NCI-H2171 (cell line): ENCODE measurements at places on chromosomes 1 and 21.

GRCh38 chr1:92877792-92878191 is 46.0 kb downstream of the RPL5 start:
- no peak for DNase-seq

GRCh38 chr1:1153874-1154273 is 19.8 kb upstream of the TTLL10 start:
- no peak for DNase-seq

- DNase-seq = no peak
These were observed 860 bp upstream of the SHCBP1L start for GRCh38 chr1:182953826-182954225.

GRCh38 chr1:45243476-45244343 is 37.3 kb upstream of the ZSWIM5 start:
- no peak for DNase-seq

- DNase-seq = no peak
These were observed 207.1 kb downstream of the HIVEP3 start for GRCh38 chr1:41711581-41711980.

GRCh38 chr1:4058122-4058521 is 158.1 kb upstream of the C1orf174 start:
- DNase-seq = no peak

DNA sequence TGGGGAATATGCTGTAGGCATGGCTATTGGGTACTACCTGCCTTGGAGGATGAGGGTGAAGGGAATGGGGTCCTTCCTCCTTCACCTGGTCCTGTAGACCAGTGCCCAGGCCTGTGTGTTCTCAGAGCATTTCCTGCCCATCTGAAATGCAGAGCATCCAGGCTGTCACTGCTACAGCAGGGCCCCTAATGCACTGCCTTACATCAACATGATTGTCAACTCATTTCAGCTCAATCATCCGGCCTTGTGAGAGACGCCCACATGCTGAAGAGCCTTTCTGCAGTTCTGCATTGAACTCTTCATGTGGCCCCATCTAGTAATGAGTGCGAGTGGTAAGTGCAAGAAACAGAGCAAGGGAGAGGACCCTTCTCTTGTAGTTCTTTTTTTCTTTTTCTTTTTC is 39.8 kb upstream of the SRP9 start:
- DNase-seq = no peak

- DNase-seq = peak; percentile 84
These were observed 1.2 kb upstream of the HIVEP3 start for GRCh38 chr1:41919764-41920397.

DNA sequence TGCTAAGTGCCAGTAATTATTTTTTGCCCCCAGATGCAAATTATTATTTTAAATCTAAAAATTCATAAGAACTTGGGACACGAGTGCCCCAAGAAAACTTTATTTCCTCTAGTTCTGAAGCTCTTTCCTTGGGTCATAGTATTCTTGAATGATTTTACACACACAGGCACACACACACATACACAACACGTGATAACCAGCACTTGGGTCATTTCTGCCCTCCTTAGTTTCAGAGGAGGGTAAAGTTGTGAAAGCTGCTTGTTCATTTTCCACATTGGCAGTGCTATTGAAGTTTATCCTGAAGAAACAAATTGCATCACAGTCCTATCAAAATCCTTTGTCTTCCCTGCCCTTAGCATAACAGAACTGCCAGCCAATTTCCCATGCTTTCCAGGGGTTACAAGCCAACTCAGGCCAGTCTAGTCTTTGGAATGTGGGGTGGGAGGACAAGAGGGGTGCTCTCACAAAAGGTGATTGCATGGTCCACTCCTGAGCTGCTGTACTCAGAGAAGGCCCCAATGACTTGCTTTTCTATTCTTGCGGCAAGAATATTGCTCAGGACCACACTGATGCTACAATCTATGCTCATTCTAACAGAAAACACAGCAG is 98.5 kb upstream of the POGK start:
- no peak for DNase-seq

DNA sequence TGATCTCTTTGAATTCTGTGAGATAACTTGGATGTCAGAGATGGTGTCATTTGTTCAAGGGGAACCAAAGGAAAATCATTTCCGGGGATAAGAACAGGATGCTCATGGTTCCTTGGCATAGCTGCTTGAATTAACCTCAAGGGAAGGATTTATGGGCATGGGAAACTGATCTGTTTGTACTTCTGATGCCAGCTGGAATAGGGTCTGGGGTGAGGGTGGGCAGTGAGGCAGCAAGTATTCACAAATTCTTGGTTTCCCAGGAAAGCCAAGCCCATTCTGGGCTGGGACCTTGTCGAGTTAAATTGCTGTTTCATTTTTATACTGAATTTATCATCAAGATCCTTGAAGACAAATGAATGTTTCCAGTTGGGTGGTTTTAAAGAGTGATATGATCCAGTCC is 14.1 kb downstream of the INTS3 start:
- DNase-seq = no peak

DNA sequence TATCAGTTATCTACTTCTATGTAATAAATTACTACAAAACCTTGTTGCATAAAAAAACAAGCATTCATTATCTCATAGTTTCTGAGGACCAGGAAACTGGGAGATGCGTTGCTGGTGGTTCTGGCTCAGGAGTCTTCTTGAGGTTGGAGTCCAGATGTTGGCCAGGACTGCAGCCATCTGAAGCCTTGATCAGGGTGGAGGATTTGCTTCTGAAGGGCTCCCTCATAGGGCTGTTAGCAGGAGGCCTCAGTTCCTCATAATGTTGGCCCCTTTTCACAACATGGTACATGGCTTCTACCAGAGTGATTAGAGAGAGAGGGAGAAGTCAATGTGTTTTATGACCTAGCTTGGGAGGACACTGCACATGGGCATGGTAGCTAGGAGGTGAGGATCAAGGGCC is 137.4 kb downstream of the CNIH3 start:
- DNase-seq = no peak

DNA sequence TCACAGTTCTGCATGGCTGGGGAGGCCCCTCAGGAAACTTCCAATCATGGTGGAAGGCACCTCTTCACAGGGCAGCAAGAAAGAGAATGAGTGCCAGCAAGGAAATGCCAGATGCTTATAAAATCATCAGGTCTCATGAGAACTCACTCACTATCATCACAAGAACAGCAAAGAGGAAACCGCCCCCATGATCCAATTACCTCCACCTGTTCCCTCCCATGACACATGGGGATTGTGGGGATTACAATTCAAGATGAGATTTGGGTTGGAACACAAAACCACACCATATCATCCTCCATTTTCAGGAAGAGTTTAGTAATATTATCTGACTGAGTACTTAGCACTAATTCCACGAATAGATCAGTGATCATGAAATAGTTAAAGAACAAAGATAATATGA is 244.2 kb downstream of the LMO4 start:
- no peak for DNase-seq

DNA sequence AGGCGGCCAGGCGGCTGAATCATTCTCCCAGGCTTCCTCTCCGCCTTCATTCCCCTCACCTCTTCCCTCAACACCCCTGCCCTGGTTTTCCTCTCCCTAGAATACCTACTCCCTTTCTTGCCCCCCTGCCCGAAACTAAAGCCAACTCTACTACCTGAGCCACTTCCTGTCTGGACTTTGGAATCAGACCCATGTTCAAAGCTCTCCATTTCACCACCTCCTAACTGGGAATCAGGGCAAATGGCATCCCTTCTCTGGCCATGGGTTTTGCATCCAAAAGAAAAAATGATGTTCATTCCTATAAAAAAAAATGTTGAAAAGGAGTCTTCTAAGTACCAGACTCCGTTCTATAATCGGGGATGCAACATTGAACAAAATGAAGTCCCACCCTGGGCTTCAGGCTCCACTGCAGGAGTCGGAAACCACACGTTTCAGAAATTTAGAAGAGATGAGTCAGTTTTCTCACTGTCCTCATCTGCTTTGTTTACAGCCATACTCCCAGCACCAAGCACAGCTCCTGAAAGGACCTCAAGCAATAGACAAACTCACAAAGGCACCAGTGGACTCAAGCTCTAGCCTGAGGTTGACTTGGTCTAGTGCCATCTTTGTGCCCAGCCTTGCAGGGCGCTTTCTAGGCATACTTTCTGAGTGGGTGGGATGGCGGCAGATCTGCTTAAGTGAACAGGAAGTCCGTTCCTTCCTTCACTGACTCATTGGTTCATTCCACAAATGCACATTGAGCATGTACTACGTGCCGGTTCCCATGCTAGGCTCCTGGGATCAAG is 176.2 kb downstream of the IGSF21 start:
- DNase-seq = no peak

DNA sequence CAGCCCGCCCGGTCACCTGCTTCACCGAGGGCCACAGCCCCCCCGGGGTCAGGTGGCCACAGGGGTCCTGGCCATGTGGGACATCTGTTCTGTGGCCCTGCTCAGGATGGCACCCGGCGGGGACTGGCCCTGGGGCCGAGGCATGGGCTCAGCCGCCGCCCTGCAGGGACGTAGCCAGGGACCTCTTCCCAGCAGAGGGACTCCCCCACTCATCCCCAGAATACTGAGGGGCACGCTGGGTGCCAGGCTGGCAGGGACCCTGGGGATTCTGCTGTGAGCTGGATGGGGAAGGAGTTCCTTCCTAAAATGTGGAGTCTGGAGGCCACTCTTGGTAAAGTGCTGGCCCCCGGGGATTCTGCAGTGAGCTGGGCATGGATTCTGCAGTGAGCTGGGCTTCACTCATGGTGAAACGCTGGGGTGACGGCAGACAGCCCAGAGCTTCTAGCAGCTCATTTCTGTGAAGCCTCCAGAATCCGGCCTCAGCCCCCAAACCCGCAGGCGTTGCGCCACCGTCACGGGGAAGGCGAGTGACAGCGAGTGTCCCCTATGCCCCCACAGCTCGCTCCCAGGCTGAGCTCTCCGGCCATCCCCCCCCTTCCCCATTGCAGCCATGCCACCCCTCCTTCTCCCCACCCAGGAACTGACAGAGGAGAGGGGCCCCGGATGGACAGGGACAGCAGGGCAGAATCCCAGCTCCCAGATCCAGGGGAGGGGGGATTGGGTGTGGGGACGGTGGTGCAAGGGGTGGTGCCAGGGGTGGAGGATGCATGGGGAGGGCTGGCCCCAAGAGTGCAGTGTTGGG is 1.4 kb downstream of the ITGB2 start:
- no peak for DNase-seq

- DNase-seq = no peak
These were observed 54.3 kb downstream of the ABL2 start for GRCh38 chr1:179175011-179175841.

DNA sequence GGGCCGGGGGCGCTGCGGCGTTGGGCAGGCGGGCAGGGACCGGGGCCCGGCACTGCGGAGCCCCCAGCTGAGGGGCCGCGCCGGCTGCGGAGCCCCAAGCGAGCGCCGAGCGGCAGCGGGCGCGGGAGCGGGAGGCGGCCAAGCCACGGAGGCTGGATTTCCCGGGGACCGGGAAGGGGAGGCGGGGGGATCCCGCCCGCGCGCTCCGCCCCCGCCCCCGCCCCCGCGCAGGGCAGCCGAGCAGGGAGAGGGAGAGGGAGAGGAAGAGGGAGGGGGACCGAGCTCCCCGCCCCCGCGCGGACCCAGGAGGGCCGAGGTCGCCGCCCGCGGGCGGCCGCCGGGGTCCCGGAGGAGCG is at the start of gene DLGAP3:
DLGAP3 (minus strand) TSS at position 154 of the 356 bp plus-strand sequence. CDS start 24,267 bp downstream, outside the sequence.
- peak; percentile 43 for DNase-seq

GRCh38 chr1:57311006-57311405 is 112.9 kb downstream of the DAB1 start:
- no peak for DNase-seq

- DNase-seq = no peak
These were observed 9.1 kb downstream of the ABCA4 start for GRCh38 chr1:94111879-94112278.

GRCh38 chr1:19124273-19124672 is 85.8 kb downstream of the UBR4 start:
- DNase-seq = no peak

DNA sequence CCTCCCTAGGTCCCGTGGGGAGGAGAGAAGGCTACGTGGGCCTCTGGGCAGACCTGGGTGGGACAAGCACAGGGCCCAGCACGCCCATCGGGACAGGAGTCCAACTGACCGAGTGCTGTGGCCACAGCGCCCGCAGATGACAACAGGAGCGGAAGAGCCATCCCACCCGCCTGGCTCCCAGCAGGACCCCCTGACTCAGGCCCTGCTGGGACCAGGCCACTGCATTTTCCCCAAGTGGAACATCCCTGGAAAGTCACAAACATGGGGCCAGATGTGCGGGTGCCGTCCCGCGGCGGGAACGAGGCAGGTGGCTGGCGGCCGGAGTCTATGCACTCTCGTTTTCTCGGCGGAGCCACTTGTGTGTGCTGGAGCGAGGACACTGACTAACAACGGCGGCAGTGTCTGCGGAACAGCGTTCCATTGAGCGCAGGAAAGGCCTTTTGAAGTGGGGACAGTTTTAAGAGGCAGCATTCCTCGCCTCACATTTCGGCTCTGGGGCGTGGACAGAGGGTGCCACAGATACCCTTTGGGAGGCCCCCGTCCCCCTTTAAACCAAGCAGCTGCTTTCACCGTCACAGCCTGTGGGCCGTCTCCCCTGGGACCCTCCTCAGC is 93.7 kb upstream of the ARHGEF16 start:
- DNase-seq = no peak

GRCh38 chr21:39715804-39716397 is 29.1 kb upstream of the IGSF5 start:
- peak; percentile 5 for DNase-seq

- peak; percentile 80 for DNase-seq
These were observed 2.6 kb upstream of the CC2D1B start for GRCh38 chr1:52368383-52369172.

GRCh38 chr1:180247061-180247460 is 17.0 kb downstream of the LHX4 start:
- DNase-seq = no peak

DNA sequence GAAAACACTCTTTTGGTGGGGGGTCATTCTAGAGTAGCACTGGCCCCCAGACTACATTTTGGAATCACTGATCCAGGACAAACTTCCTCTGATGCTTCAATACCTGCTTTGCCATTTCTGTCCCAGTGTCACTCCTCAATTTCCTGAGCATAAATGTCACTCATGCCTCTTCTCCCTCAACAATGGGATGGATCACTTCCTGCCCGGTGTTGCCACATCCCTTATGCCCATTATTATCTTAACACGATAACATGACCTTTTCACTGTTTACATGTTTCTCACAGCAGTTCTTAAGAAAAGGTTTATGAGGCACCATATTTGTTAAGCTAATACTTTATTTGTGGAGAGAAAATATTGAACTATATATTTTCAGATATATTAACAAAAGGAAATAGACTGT is 3.9 kb upstream of the ITLN1 start:
- DNase-seq = no peak

DNA sequence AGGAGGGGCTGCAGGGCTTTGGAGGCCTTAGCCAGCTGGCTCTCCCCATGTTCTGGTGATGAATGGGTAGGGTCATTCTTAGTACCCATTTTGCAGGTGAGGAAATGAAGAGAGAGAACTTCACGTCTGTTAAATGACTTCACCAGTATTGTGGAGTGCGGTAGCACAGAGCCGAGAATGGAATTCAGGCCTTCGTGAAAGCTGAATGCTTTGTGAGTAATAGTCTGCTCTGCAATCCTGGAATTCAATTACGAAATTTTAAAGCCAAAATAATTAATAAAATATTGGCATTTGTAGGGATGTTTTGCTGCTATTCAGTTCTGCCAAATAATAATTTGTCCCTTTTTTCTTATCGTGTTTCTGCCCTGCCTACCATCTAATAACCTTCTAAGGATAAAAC is 197.7 kb downstream of the GREM2 start:
- no peak for DNase-seq

- DNase-seq = peak; percentile 82
These were observed 81.8 kb downstream of the MPZL1 start for GRCh38 chr1:167803358-167804207.

- DNase-seq = no peak
These were observed 1.6 kb downstream of the CLEC20A start for GRCh38 chr1:178495158-178495557.
